ENCODE measurements at places on chromosomes 2 and 18. TPM values are rescaled to one million over a fixed set of nuclear protein-coding genes. Genes with fewer than 3 reads are reported as not detected.

Gene TUBB8B
- polyA plus RNA-seq = not detected

Gene CD8A
- polyA plus RNA-seq = 0.47 TPM

Gene EPAS1
- not detected for polyA plus RNA-seq

Gene KIF5C
- 5.4 TPM for polyA plus RNA-seq

Gene CLEC4F
- not detected for polyA plus RNA-seq

Gene IL36G
- polyA plus RNA-seq = not detected

Gene COL4A4
- 0.10 TPM for polyA plus RNA-seq

Gene MFF
- 123 TPM for polyA plus RNA-seq

Gene SLC4A5
- polyA plus RNA-seq = 0.25 TPM

Gene SH3RF3
- not detected for polyA plus RNA-seq

Gene C1QL2
- polyA plus RNA-seq = not detected

Gene CETN1
- polyA plus RNA-seq = not detected

Gene RBM44
- polyA plus RNA-seq = 0.17 TPM

Gene SAG
- polyA plus RNA-seq = not detected

Gene LRATD1
- polyA plus RNA-seq = not detected

Gene CRYBA2
- polyA plus RNA-seq = not detected

Gene PARD6G
- polyA plus RNA-seq = not detected

Gene CFAP53
- polyA plus RNA-seq = 0.13 TPM

Gene NEU2
- not detected for polyA plus RNA-seq

Gene CROCC2
- polyA plus RNA-seq = not detected

Gene KRCC1
- 40.1 TPM for polyA plus RNA-seq

Gene PCBP1
- 153 TPM for polyA plus RNA-seq

Gene LYPD6
- not detected for polyA plus RNA-seq

Gene MAPRE2
- polyA plus RNA-seq = 100 TPM

Gene GCG
- not detected for polyA plus RNA-seq

Gene PLCL1
- polyA plus RNA-seq = 8.0 TPM

Gene HNMT
- polyA plus RNA-seq = not detected

Gene TPO
- 10.6 TPM for polyA plus RNA-seq

Gene FKBP1B
- 2.5 TPM for polyA plus RNA-seq

Gene UNC80
- not detected for polyA plus RNA-seq

Gene ARHGAP15
- 524 TPM for polyA plus RNA-seq

Gene GAREM1
- polyA plus RNA-seq = 1.1 TPM
